ENCODE measurements at places on chromosomes 16 and 17. TPM values are rescaled to one million over a fixed set of nuclear protein-coding genes. Genes with fewer than 3 reads are reported as not detected.

RHBDL3 gene
- total RNA-seq: under 0.01 TPM

ADAD2 gene
- total RNA-seq: not detected

KRT9 gene
- not detected for total RNA-seq

OTOA gene
- under 0.01 TPM for total RNA-seq

AOC2 gene
- total RNA-seq: 0.72 TPM

GNAO1 gene
- not detected for total RNA-seq

LDHD gene
- total RNA-seq: 3.6 TPM

CDC42EP4 gene
- total RNA-seq: 16.3 TPM

TBC1D3 gene
- not detected for total RNA-seq

KCNJ18 gene
- total RNA-seq: not detected

FKBP10 gene
- 396 TPM for total RNA-seq

PVALEF gene
- not detected for total RNA-seq

MT1A gene
- 0.59 TPM for total RNA-seq

PRSS21 gene
- not detected for total RNA-seq

TM4SF5 gene
- total RNA-seq: not detected

UTS2R gene
- total RNA-seq: not detected

TOM1L2 gene
- 32.1 TPM for total RNA-seq

- no peak overlapping the region for H3K4me3 ChIP-seq
- H3K27ac ChIP-seq: no peak overlapping the region
- H3K4me1 ChIP-seq: peaks cover 6% of the 10 kb centered on the region
- H3K36me3 ChIP-seq: peaks cover 38% of the 10 kb centered on the region
- DNase-seq: no peak
- H3K27me3 ChIP-seq: no peaks in the 10 kb centered on the region
Observed at GRCh38 chr17:37106049-37106448, 157.3 kb downstream of the AATF start.

- no peaks in the 10 kb centered on the region for H3K36me3 ChIP-seq
- no peaks in the 10 kb centered on the region for H3K27me3 ChIP-seq
- no peak overlapping the region for H3K4me3 ChIP-seq
- no peaks in the 10 kb centered on the region for H3K4me1 ChIP-seq
- H3K27ac ChIP-seq: no peak overlapping the region
- DNase-seq: no peak
Observed at GRCh38 chr17:33447090-33447489, 154.0 kb upstream of the ASIC2 start.

DNA sequence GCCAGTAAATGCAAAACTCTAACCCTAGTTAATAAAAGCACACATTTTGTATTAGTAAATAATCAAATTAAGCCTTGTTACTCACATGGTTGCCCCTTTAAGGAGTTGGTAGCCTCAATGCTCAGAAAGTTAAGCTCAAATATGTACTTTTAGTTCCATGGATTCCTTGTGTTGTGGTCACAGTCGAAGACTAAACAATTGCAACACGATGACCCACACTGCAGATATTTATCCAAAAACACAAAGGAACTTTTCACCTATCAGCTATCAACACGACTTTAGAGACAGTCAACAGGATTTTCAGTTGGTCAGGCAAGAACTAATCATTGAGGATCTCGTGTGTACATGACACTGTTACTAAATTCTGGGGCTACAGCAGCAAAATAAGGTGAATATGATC, 47.4 kb upstream of the NUDT7 start:
- H3K36me3 ChIP-seq: no peaks in the 10 kb centered on the region
- no peaks in the 10 kb centered on the region for H3K4me1 ChIP-seq
- H3K4me3 ChIP-seq: no peak overlapping the region
- H3K27ac ChIP-seq: no peak overlapping the region
- H3K27me3 ChIP-seq: no peaks in the 10 kb centered on the region

DNA sequence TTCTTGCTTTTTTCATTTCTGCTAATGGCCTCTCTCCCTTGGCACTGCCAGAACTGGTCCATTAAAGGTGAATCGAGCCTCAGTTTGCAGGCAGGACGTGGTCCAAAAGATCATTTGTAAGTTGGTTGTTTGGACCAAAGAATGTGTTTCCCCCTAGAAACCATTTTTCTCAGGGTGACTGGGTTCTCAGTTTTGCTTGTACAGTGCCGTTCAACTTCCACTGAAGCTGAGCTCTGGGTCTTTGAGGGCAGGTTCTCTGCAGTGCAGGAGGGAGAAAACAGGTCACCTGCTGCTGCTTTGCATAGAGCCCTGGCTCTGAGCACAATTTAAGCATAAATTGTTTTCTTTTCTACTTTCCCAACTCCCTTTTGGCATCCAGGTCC, 9.0 kb upstream of the AMZ2 start:
- H3K27me3 ChIP-seq: no peaks in the 10 kb centered on the region
- H3K36me3 ChIP-seq: no peaks in the 10 kb centered on the region
- peaks cover 8% of the 10 kb centered on the region for H3K4me1 ChIP-seq
- no peak overlapping the region for H3K4me3 ChIP-seq
- DNase-seq: no peak
- no peak overlapping the region for H3K27ac ChIP-seq

GRCh38 chr17:26809033-26809432, 484.9 kb upstream of the WSB1 start:
- H3K4me1 ChIP-seq: no peaks in the 10 kb centered on the region
- no peak overlapping the region for H3K27ac ChIP-seq
- DNase-seq: no peak
- H3K4me3 ChIP-seq: no peak overlapping the region

GRCh38 chr16:17329391-17329790, 141.4 kb downstream of the XYLT1 start:
- H3K36me3 ChIP-seq: no peaks in the 10 kb centered on the region
- no peak overlapping the region for H3K27ac ChIP-seq
- no peak for DNase-seq
- H3K4me1 ChIP-seq: peaks cover 7% of the 10 kb centered on the region
- H3K4me3 ChIP-seq: no peak overlapping the region

DNA sequence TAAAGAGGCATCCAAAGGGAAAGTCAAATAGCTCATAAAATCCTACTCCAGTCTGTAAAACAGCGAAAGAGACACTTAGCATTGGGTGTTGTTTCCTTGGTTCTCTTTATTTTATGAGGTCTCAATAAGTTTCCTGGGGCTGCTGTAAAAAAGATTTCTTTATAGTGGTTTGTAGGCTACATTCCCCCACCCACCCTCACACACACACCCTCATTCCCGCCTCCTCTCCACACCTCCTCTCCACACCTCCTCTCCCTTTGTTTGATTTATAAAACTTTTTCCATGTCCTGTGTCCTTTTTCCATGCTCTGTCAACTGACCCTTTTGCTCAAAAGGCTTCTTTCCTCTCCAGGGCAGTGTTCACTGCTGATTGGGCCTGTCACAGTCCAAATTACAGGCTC, 178.9 kb upstream of the SOX9 start:
- no peak for DNase-seq
- no peaks in the 10 kb centered on the region for H3K27me3 ChIP-seq
- no peaks in the 10 kb centered on the region for H3K36me3 ChIP-seq
- no peak overlapping the region for H3K27ac ChIP-seq

DNA sequence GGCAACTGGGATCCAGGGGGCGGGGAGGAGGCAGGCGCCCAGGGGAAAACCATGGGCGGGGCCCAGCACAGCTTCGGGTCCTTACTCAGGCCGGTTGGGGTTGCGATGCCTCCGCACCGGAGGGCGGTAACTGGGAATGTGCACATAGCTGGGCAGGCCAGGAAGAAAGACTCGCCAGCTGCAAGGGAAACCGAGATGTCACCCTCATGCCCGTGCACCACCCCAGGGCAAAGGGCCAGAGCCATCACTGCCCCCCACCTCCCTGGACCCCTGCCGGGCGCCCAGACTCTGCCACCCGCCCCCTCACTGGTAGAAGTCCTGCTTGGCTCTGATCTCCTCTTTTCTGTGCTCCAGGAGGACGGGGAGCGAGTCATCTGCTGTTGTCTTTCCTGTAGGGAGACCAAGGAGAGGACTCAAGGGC, 6.7 kb downstream of the ALOX12B start:
- peaks cover 2% of the 10 kb centered on the region for H3K4me1 ChIP-seq
- peak; percentile 86 for DNase-seq
- no peaks in the 10 kb centered on the region for H3K36me3 ChIP-seq
- H3K4me3 ChIP-seq: no peak overlapping the region
- H3K27ac ChIP-seq: no peak overlapping the region

DNA sequence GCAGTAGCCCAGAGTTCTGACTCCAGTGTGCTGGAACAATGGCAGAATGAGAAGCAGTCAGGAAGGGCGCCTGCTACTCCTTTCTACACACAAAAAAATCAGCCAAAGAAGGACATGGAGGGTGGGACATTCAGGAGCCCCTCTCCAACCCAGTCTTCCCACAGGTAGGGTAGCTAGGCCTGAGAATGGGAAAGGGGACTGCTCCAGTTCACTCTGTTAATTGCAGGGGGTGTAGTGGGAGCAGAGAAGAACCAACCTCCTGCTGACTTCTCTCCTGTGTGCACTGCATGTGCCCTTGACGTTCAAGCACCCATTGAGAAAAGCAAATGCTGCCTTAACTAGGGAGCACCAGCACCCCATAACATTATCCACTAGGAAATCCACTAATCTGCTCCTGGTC, 119.1 kb upstream of the IRX6 start:
- no peak for DNase-seq
- H3K27me3 ChIP-seq: no peaks in the 10 kb centered on the region
- no peaks in the 10 kb centered on the region for H3K36me3 ChIP-seq
- H3K4me3 ChIP-seq: no peak overlapping the region
- H3K4me1 ChIP-seq: no peaks in the 10 kb centered on the region
- no peak overlapping the region for H3K27ac ChIP-seq

DNA sequence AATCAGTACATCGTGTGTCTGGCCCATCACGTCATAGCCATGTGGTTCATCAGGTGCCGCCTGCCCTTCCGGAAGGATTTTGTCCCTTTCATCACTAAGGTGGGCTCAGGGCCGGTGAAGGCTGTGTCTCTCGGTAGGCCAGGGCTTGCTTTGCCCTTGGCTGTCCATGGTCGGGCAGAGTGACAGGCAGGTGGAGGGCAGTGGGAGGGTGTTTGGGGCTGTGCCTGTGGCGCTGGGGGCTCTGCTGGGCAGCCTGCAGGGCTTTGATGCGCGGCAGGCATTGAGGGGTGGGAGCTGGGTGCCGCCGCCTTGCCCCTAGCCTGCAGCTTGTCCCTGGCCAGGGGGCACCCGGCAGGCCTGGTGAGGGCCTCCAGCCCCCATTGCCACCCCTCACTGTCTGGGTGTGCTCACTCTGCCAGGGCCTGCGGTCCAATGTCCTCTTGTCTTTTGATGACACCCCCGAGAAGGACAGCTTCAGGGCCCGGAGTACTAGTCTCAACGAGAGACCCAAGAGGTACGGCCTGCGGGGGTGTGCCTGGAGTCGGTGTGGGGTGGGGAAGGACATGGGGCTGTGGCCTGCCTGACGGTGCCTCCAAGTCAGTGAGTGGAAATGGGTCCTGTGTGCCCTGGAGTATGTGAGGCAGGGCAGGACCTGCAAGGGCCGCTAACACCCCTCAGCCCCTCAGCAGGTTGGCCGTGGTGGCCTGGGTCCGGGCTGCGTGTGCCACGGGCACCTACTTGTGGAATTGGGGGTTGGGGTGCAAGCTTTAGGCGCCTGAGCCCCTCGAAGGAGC, 28.5 kb downstream of the TSC2 start:
- peaks cover 41% of the 10 kb centered on the region for H3K36me3 ChIP-seq
- no peak overlapping the region for H3K4me3 ChIP-seq
- H3K27ac ChIP-seq: no peak overlapping the region
- H3K4me1 ChIP-seq: no peaks in the 10 kb centered on the region

DNA sequence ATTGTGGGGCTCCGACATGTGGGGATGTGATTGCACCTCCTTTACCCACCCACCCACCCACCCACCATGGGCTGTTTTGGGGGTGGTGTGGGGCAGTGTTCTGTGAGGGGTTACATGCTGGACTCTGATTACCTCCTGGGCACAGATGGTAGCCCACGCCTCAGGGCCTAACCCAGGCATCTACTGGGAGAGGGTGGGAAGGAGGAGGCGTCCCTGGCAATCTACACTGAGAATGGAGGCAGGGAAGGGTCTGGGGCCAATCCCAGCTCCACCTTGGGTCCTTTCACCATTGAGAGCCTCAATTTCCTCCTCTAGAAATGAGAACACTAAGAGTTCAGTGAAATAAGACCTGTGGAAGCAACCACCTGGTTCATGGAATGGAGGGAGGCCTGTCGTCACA, 11.7 kb upstream of the DOK4 start:
- no peak overlapping the region for H3K4me3 ChIP-seq
- no peak overlapping the region for H3K27ac ChIP-seq
- H3K36me3 ChIP-seq: no peaks in the 10 kb centered on the region
- peaks cover 17% of the 10 kb centered on the region for H3K27me3 ChIP-seq
- no peaks in the 10 kb centered on the region for H3K4me1 ChIP-seq
- DNase-seq: peak; percentile 22

DNA sequence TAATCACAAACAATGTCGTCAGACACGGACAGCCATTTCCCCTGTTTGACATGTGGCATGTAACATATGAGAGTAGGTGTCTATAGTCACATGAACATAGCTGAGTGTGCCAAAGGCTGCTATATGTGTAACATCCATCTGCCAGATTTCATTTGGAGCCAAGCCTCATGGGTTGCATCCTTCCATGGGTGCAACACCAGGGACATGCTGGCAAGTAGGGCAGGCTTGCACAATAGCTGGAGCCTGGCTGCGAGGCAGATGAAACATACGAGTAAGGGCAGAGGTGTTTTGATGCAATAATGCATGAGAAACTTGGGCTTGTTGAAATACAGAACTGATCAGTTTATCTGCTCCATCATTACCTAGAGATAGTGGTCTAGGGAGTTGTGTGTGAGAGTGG, 9.0 kb upstream of the ZNF689 start:
- peaks cover 3% of the 10 kb centered on the region for H3K27me3 ChIP-seq
- no peaks in the 10 kb centered on the region for H3K36me3 ChIP-seq
- peaks cover 10% of the 10 kb centered on the region for H3K4me1 ChIP-seq
- no peak overlapping the region for H3K4me3 ChIP-seq

DNA sequence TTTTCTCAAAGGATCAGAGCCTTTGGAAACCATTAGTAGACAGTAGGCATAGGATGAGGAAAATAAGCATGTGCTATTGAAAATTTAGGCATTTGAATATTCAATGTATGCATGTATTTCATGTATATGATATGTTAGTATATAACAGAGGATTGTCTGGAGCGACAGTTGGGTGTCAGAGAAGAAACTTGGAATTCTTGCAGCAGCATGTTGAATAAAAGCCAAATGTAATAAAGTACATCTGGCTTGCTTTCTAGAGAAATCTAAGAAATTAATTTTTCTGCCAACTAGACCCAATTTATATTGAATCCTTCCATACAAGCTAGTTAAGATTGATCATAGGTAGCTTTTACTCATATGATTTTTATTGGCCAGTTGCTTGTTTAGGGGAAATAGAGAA, 578.8 kb downstream of the CDH11 start:
- DNase-seq: no peak
- no peak overlapping the region for H3K27ac ChIP-seq
- H3K27me3 ChIP-seq: no peaks in the 10 kb centered on the region
- no peaks in the 10 kb centered on the region for H3K36me3 ChIP-seq
- H3K4me1 ChIP-seq: no peaks in the 10 kb centered on the region

GRCh38 chr17:51992864-51993416, 165.6 kb downstream of the CA10 start:
- no peaks in the 10 kb centered on the region for H3K36me3 ChIP-seq
- H3K4me1 ChIP-seq: no peaks in the 10 kb centered on the region
- no peak overlapping the region for H3K27ac ChIP-seq
- no peak for DNase-seq
- no peak overlapping the region for H3K4me3 ChIP-seq
- H3K27me3 ChIP-seq: no peaks in the 10 kb centered on the region

GRCh38 chr16:57042157-57043111, 49.9 kb upstream of the CPNE2 start:
- peaks cover 22% of the 10 kb centered on the region for H3K4me1 ChIP-seq
- H3K27ac ChIP-seq: no peak overlapping the region
- DNase-seq: peak; percentile 53
- H3K27me3 ChIP-seq: no peaks in the 10 kb centered on the region
- no peak overlapping the region for H3K4me3 ChIP-seq
- peaks cover 57% of the 10 kb centered on the region for H3K36me3 ChIP-seq

GRCh38 chr17:60534613-60535157, 8.6 kb upstream of the APPBP2 start:
- no peaks in the 10 kb centered on the region for H3K27me3 ChIP-seq
- H3K27ac ChIP-seq: no peak overlapping the region
- H3K4me1 ChIP-seq: peaks cover 12% of the 10 kb centered on the region
- DNase-seq: no peak
- no peaks in the 10 kb centered on the region for H3K36me3 ChIP-seq
